ENCODE measurements at places on chromosomes 5 and 9.

GRCh38 chr5:9347541-9348295 is 198.2 kb downstream of the SEMA5A start:
- DNase-seq, result no peak

DNA sequence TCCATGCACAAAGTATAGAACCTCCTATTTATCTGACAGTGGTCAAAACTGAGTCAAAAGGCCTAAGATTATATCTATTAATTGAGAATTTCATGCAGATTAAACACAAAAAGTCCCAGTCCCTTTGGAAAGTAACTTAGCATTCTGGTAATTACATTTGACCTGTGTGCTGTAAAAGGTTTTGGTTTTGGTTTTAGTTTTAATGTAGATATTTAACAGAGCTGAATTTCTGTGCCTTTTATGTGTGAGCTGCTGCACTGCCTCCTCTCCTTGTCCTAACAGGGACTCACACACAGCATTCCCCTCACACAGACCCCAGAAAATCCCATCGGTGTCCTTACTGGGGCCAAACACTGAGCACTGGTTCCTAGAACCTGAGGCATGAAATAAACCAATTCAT is 31.0 kb upstream of the FSD1L start:
- DNase-seq, result no peak

DNA sequence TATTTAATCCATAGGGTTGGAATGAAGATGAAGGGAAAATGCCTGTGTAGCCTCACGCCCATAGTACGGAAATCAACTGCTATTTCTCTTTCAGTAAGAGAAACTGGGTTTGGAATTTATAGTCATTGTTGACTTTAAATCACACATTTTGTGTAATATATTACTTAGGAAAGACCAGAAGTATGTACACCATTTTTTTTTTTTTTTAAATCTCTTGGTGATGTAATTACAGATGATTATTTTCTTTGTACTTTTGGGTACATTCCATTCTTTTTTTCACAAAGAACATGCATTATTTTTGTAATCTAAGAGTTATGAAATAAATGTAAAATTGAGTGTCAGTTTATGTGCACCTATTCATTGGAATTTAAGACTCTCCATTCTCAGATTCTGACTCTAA is 45.7 kb downstream of the POC5 start:
- no peak for DNase-seq

DNA sequence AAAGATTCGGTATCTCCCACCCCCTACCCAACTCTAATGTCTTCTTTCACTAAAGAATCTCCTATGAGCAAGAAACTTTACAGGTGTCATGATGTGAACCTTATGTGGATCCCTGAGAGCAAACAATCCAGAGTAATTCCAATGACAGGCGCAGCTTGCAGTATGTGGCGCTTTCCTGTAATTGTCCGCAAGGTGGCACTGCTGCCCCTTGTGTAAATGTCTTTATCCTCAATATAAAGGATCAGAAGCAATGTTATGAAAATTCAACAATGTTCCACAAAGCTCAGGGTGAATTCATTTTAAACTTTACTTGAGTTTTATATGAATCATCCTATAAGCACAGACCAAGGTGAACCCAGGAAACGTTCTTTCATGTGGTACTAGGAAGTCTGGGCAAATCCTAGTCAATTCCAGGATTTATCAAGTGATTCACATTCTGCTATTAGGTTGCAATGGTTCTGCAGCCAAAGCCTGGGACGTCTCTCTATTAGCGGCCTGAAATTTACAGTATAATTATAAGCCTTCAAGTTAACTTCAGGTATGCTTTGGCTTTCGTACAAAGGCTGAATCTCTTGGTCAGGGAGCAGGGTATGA is 113.7 kb downstream of the TRPM6 start:
- DNase-seq, result peak; percentile 37

DNA sequence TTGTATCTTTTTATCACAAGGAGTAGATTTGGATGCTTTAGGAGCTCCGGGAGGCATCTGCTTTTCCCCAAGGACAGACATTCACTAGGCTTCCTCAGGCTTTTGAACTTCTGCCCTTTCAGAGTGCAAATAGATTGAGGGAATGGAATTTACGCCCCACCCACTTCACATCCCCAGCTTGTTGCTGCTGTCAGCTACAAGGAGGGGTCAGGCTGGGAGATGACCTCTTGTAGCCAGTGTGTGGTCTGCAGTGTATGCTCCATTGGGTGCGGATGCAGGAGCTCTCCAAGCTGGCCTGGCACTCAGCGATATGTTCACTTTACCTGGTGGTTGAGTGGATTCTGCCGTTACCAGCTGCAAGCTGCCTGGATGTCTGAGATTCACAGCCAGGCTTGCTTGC is 6.4 kb downstream of the TNFSF15 start:
- DNase-seq, result no peak

GRCh38 chr5:56080375-56081052 is 85.8 kb upstream of the IL6ST start:
- no peak for DNase-seq

GRCh38 chr5:58048954-58049353 is 410.9 kb downstream of the PLK2 start:
- DNase-seq, result no peak

Data from NCI-H2081 treated with DMSO at 0.1 percent for 48 hours (cell line).